ENCODE measurements at places on chromosomes 3 and 15.

GRCh38 chr3:158451405-158452055 lies 119.5 kb upstream of the MLF1 start:
- no peaks in the 10 kb centered on the region for H3K36me3 ChIP-seq
- DNase-seq = no peak
- no peak overlapping the region for H3K27ac ChIP-seq
- no peaks in the 10 kb centered on the region for H3K4me1 ChIP-seq
- no peak overlapping the region for H3K4me3 ChIP-seq
- no peaks in the 10 kb centered on the region for H3K27me3 ChIP-seq

DNA sequence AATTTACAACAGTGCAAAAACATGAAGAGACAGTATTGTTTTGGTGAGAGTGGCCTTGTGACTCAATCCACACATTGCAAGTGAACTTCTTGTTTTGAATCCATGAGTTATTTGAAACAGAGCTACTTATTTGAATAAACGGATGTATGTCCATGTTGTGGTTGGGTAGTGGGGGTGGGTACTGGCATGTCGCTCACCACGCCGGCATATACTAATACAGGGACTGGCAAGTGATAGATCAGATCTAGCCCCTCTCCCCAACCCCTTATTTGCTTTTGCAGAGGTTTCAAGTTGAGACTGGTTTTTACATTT lies 83.8 kb downstream of the EDEM1 start:
- no peaks in the 10 kb centered on the region for H3K36me3 ChIP-seq
- DNase-seq = no peak
- no peaks in the 10 kb centered on the region for H3K27me3 ChIP-seq
- no peak overlapping the region for H3K27ac ChIP-seq
- H3K4me1 ChIP-seq = no peaks in the 10 kb centered on the region
- no peak overlapping the region for H3K4me3 ChIP-seq

DNA sequence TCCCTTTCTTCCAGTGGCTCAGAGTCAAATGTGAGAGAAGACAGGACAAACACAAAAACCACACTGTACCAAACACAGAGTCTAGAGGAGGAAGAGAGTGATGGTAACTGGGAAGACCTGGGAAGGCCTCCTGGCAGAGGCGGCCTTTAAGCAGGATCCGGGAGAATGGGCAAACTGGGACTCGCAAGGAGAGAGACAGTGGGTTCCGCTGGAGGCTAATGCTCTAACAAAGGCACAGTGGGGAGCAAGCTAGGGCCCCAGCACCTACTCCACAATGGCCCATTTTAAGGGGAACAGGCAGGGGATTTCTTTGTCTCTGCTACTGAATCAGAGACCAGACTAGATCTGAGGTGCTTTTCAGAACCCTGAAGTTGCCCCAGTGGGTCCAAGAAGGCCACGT lies 81.4 kb upstream of the HES1 start:
- H3K36me3 ChIP-seq = no peaks in the 10 kb centered on the region
- no peak overlapping the region for H3K4me3 ChIP-seq
- H3K27ac ChIP-seq = no peak overlapping the region
- no peak for DNase-seq
- peaks cover 2% of the 10 kb centered on the region for H3K4me1 ChIP-seq

GRCh38 chr3:25508901-25509300 lies 80.8 kb downstream of the RARB start:
- no peak overlapping the region for H3K4me3 ChIP-seq
- H3K27ac ChIP-seq = no peak overlapping the region
- no peak for DNase-seq

DNA sequence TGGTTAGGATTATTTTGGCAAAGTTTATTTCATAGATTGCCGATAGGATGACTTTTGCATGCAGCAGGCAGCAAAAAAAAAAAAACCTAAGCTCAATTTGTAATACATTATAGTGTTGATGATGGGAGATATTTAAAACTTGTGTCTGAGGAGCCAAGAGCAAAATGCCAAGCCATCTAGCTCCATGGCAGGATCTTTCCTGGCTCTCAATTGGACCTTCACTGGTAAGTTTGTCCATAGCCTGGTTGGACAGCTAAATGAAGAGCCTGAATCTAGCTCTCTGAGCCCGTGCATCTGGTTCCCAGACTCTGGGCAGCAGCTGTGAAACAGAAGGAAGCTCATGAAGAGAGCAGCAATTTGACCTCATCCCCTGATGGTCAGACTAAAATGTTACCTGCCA lies 17.5 kb downstream of the STAC start:
- H3K4me1 ChIP-seq = no peaks in the 10 kb centered on the region
- no peaks in the 10 kb centered on the region for H3K36me3 ChIP-seq
- H3K27me3 ChIP-seq = no peaks in the 10 kb centered on the region
- DNase-seq = peak; percentile 8
- no peak overlapping the region for H3K4me3 ChIP-seq

DNA sequence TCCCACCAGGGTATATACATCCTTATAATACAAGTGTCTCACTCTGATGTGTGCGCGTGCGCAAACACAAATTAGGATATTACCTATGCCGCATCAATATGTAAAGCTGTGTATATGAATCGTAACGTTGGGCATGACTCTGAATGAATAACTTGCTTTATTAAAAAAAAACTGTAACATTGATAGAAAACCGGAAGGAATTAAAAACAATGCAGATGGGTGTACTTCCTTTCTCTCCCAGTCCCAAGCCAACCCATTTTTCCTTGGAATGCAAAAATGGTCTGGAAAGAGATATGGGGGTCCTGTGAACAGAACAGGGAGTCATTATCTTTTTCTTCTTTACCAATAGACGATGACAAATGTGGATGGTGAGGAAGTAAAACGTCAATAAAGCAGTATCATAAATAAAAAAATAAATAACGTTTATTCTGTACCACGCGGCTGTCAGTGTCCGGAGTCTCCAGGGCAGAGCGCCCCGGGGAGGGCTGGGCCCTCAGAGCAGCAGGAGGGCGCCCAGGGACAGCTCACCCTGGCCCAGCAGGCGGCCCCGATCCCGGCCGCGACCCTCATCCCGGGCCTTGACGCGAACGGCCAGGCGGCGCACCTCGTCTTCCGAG lies 1.6 kb downstream of the C2CD4B start:
- H3K4me1 ChIP-seq = no peaks in the 10 kb centered on the region
- H3K36me3 ChIP-seq = no peaks in the 10 kb centered on the region
- H3K27me3 ChIP-seq = peaks cover 48% of the 10 kb centered on the region
- DNase-seq = no peak
- H3K4me3 ChIP-seq = peak overlapping the region; percentile 65
